ENCODE measurements at places on chromosomes 12 and 14.
A peak's percentile ranks its signal among the peaks of the same experiment; 100 is the strongest.

DNA sequence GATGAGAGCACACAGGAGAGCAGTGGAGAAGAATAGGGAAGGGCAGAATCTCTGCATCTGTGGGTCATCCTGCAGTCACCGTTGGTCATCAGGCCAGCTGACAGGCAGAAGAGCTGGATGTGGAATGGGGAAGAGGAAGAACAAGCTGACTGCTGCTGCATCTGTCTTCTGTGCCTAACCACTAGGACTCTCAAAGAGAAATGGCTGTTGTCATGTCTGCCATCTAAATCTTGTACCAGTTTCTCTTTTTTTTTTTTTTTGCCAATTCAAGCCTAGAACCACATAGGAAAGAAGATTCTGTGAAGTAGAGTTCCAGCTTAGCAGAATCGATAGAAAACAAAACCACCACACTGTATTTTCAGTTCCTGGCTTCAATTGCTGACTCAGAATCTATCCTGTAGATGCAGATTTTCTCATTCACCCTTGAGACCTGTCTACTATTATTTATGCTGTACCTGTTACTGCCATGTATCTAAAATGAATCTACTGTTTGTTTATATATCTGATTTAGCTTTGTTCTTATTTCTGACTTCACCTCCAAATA is 421.9 kb upstream of the PRICKLE1 start:
- DNase-seq = no peak

DNA sequence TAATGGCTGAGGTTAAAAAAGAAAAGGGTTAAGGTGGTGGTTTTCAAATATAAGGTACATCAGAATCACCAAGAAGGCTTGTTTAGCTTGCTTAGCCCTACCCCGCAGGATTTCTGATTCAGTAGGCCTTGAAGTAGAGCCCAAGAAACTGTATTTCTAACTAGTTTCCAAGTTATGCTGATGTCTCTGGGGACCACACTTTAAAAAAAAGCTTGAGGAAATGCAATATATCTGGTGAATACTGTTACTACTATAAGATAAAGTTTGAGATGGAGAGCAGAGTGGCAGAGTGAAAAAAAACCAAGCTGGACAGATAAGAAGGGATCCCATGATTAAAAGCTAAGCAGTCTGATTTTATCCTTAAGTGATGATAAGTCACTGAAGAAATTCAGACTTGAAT is 18.3 kb upstream of the GXYLT1 start:
- DNase-seq = no peak

DNA sequence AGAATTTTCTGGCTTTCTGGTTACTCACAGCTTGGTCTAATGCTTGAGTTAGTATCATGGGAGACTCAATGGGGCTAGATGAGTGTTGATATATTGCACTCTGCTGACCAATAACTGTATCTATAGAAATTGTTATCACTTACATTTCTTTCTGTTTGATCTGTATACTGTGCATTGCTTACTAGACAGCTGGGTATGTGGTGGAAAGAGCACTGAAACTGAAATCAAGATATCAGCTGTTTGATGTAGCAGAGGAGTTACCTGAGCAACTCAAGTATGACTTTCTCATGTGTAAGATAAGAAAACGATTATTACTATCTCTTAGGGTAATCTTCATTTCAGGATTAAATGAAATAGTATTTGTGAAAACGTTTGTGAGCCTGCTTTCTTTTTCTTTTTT is 183.0 kb downstream of the SLC15A5 start:
- no peak for DNase-seq

DNA sequence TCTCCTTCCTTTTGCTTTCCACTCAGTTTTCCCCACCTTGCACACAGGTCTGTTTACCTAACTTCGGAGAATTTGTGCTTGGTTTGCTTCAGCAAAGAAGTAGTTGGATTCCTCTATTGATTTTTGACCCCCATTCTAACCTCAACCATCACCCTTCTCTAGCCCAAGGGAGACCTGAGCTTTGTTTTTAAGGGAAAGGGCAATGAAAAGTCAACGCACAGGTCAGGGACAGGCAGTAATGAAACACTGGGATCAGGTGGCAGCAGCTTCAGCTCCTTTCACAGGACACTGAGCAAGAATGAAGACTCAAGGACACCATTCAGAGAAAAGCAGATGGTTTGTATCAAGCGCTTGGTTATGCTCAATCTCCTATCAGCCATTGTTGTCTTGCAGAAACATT is 46.9 kb upstream of the KRR1 start:
- DNase-seq = no peak

- DNase-seq = no peak
Measured at GRCh38 chr12:130818272-130818634, 20.8 kb downstream of the STX2 start.

- no peak for DNase-seq
Measured at GRCh38 chr12:118344829-118345228, 27.9 kb downstream of the TAOK3 start.

GRCh38 chr14:24817212-24818057 is 183.4 kb upstream of the GZMB start:
- DNase-seq = no peak

- no peak for DNase-seq
Measured at GRCh38 chr14:99136401-99136800, 135.6 kb downstream of the BCL11B start.

GRCh38 chr12:114193474-114193873 is 212.5 kb downstream of the TBX5 start:
- no peak for DNase-seq

DNA sequence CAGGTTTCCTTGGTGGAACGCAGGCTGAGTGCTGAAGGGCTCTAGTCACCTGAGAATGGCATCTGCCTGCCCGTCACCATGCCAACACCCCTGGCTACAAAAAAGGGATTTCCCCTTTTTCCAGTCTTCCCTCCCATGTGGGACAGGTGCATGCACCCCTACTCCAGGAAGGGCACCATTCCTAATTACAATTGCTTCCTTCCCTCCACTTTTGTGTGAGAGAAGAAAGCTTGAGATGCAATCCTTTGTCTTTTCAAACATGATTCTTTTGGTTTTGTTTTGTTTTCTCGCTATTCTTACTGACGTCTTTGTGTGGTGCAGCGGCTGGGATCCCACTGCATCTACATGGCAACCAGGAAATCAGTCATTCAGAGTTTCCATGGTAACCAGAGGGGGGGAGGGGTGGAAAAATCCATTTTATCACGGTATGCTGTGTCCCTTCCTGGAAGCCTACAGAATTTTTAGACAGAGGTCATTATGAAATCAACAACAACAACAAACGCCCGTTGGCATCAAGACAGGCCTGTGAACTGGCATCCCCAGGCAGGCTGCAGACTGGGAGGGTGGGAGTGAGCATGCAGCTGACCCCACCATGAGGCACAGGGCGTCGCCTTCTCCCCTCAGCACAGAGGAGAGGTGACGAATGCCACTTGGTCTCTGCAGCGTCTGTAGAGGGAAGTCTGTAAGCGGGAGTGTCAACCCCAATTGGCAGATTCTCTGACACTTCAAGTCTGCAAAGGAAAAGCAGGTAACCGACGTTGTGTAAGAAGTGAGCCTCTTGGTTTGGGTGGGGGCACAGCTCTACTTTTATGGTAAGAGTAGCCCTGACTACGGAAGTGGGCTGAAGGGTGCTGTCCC is 13.6 kb upstream of the GNG2 start:
- no peak for DNase-seq

DNA sequence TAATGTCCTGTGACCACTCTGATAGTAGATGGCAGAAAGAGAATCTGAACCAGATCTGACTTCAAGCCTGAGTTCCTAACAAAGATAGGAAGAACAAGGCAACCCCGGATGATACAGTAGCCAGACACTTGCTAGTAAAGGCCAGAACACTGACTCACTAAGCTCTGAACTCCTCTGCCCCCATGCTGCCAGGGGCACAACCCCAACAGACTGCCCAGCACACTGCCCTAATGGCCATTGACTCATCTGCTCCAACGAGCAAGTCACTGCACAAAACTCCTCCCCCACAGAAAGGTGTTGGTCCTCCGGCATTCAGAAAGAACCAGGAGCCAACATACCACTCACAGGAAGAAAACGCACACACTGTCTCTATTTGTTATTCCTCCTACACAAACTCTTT is 179.6 kb upstream of the NUDT4 start:
- peak; percentile 73 for DNase-seq

DNA sequence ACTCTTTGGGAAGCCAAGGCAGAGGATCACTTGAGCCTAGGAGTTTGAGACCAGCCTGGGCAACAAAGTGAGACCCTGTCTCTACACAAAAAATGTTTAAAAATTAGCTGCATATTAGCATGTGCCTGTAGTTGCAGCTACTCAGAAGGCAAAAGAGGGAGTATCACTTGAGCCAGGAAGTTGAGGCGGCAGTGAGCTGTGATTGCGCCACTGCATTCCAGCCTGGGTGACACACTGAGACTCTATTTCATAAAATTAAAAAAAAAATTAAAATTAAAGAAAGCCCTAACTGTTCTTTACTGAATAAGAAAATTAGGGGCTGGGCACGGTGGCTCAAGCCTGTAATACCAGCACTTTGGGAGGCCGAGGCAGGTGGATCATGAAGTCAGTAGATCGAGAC is 27.0 kb downstream of the SENP1 start:
- peak; percentile 16 for DNase-seq

GRCh38 chr14:38329246-38329645 is 73.4 kb upstream of the CLEC14A start:
- no peak for DNase-seq

GRCh38 chr14:104865631-104866441 is 768 bp downstream of the CEP170B start:
- DNase-seq = no peak

GRCh38 chr14:20707622-20708021 is 19.1 kb downstream of the ANG start:
- no peak for DNase-seq

- DNase-seq = no peak
Measured at GRCh38 chr14:62123961-62124360, 361.7 kb downstream of the SNAPC1 start.

GRCh38 chr14:100979780-100980179 is 76.3 kb upstream of the RTL1 start:
- DNase-seq = peak; percentile 23

- DNase-seq = no peak
Measured at GRCh38 chr12:10251669-10252068, 39.0 kb downstream of the GABARAPL1 start.

- DNase-seq = no peak
Measured at GRCh38 chr14:61234215-61234916, 46.8 kb downstream of the TMEM30B start.

DNA sequence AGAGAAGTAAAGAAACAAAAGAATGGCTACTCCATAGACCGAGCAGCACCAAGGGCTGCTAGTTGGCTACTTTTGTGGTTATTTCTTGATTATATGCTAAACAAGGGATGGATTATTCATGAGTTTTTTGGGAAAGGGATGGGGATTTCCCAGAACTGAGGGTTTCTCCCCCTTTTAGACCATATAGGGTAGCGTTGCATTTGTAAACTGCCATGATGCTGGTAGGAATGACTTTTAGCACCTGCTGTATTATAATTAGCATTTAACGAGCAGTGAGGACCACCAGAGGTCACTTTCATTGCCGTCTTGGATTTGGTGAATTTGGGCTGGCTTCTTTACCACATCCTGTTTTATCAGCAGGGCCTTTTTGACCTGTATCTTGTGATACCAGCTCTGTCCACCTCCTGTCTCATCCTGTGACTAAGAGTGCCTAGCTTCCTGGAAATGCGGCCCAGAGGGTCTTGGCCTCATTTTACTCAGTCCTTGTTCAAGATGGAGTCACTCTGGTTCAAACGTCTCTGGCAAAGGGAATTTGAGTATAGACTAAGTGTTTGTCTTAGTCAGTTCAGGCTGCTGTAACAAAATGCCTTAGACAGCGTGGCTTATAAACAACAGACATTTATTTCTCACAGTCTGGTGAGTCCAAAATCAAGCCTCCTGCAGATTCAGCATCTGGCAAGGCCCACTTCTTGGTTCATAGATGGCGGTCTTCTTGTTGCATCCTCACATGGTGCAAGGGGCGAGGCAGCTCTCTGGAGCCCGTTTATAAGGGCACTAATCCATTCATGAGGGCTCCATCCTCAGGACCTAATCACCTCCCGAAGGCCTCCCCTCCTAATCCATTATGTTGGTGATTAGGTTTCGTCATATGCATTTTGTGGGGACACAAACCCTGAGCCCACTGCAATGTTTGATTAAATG is 348.3 kb upstream of the SFSWAP start:
- no peak for DNase-seq

DNA sequence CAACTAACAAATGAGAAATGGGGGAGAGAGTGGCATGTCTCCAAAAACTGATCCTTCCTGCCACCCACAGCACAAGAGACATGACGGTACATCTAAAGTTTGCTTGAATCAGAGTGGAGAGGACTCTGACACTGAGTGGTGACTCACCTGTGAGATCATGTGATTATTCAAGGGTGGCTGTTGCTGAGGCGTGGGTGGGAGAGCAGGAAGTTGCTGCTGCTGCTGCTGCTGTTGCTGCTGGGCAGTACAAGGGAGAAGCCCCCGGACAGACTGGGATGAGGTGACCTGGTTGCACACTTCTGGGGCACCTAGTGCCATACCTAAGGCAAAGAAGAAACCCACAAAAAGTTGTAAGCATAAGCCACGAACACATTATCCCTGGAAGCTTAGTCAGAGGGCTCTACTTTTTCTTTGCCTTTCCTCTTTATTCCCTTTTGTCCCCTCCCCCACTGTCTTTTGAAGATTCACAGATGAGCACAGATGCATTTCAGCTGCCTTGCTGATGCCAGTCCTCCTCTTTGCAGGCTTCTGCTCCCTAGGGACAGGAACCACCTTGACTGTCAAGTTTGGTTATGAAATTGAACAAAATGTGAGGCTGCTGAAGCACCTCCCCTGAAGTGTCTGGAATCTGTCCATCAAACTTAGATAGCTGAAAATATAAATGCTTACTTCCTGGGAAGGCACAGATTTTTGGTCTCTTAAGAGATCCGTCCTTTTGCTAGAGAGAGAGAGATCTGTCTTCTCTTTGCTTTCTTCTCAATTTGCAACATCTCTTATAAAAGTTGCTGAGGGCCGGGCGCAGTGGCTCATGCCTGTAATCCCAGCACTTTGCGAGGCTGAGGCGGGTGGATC is 29.4 kb upstream of the STAC3 start:
- peak; percentile 68 for DNase-seq

GRCh38 chr14:74309125-74310022 is 6.6 kb upstream of the ABCD4 start:
- DNase-seq = no peak

GRCh38 chr12:5140190-5140589 is 96.5 kb downstream of the KCNA5 start:
- no peak for DNase-seq

- no peak for DNase-seq
Measured at GRCh38 chr12:64800640-64801039, 23.8 kb upstream of the TBC1D30 start.

- peak; percentile 11 for DNase-seq
Measured at GRCh38 chr12:5310151-5310550, 121.8 kb upstream of the NTF3 start.

DNA sequence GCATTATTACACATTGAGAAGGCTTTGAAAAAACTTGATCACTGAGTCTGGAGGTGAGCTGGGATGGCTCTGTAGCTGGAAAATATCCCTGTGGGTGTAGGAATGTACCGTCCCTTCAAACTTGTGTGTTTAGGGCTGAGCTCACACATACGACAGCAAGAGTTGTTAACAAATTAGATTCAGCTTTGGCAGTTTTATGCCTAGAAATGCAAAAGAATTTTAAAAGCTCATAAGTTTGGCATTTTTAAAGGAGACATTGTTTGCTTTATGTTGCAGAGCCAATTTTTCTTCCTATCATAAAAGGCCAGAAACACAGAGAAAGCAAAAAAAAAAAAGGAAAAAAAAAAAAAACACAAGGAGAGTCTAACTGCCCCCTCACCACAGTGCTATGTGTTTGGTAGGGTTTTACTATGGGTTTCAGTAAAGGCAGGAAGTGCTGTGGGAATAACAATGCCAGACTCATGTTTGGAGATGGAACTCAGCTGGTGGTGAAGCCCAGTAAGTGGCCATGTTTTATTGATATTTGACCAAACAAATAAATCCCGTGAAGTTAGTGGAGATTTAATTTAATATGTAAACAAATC is 78.4 kb downstream of the DAD1 start:
- peak; percentile 82 for DNase-seq

Data from GM04503 (cell line).